ENCODE measurements at places on chromosomes 2 and 18.

- DNase-seq = no peak
Measured at GRCh38 chr2:158094487-158095092, 7.1 kb upstream of the UPP2 start.

DNA sequence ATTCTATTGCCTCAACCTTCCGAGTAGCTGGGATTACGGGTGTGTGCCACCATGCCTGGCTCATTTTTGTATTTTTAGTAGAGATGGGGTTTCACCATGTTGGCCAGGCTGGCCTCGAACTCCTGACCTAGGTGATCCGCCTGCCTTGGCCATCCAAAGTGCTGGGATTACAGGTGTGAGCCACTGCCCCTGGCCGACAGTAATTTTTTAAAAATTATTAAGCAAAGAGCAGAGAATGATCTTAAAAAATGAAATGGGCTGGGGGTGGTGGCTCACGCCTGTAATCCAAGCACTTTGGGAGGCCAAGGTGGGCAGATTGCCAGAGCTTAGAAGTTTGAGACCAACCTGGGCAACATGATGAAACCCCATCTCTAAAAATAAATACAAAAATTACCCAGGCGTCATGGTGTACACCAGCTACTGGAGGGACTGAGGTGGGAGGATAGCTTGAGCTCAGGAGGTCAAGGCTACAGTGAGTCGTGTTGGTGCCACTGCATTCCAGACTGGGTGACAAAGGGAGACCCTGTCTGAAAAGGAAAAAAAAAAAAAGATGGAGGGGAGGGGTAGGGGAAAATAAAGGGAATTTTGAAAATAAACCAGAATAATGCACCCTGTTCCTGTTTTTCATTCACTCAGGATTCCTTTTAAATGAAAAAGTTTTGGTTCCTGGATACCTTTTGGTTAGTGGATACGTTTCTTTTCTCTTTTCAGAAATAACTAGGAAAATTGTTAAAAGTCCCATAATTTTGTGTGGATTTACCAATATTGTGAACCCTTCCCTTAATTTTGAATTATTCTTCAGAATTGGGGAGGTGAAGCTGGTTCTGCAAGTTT lies 33.9 kb downstream of the MAP4K4 start:
- DNase-seq = no peak

- no peak for DNase-seq
Measured at GRCh38 chr2:191756761-191757160, 78.8 kb downstream of the NABP1 start.

- DNase-seq = no peak
Measured at GRCh38 chr18:22309191-22309590, 108.5 kb downstream of the CTAGE1 start.

- no peak for DNase-seq
Measured at GRCh38 chr2:177211169-177211568, 1.4 kb upstream of the HNRNPA3 start.

DNA sequence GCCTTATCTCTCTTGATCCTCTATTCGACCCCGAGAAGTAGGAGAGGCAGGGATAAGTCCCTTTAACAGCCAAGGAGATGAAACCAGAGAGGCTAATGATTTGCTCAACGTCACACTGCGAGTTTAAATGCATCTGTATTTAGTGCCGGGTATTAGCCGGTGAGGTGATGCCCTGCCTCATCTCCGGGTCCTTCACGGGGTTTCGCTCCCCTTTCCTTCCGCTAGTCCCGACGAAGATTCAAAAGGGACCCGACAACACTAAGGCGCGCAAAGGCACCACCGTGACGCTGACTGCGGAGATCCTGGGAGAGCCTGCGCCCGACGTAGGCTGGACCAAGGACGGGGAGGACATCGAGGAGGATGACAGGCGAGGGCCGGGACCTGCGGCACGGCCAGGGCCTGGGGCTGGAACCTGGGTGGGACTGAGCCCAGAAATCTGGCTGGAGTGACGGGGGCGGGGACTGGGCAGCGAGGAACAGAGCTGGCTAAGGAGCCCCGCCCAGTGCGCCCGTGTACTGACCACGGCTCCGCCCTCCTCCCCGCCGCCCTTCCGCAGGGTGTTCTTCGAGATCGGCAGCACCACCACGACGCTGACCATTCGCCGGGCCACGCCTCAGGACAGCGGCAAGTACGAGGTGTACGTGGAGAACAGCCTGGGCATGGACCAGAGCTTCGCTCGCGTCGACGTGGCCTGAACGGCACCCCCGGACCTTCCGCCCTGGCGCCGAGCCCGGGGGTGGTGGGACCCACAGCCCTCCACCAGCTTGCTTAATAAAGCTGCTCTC lies 1.0 kb upstream of the GMPPA start:
- no peak for DNase-seq

DNA sequence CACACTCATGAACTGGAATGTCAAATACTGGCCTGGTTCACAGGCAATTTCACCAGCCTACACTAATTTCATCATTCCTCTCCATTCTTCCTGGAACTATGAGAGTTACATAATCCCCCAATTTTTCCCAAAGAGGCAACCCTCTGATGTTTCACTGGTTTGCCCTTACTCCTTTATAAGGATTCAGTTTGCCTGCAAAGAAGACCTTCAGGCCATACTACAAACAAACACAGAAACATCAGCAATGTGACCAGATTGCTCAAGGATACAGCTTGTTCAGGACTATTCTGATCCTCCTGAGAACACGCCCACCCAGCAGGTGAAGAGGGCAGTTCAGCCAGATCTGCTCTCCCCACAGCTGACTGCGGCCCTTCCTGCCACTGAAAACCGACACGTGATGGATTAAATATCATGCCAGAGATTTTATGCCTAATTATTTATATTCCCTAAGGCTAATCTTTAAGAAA lies 215.5 kb downstream of the ETAA1 start:
- DNase-seq = no peak

- DNase-seq = no peak
Measured at GRCh38 chr18:74540652-74541421, 6.5 kb downstream of the CNDP1 start.

- no peak for DNase-seq
Measured at GRCh38 chr2:209472871-209473270, 49.0 kb downstream of the MAP2 start.

- no peak for DNase-seq
Measured at GRCh38 chr18:45662468-45662867, 47.2 kb downstream of the SLC14A2 start.

GRCh38 chr2:190547886-190548285 lies 13.4 kb upstream of the NEMP2 start:
- DNase-seq = no peak

DNA sequence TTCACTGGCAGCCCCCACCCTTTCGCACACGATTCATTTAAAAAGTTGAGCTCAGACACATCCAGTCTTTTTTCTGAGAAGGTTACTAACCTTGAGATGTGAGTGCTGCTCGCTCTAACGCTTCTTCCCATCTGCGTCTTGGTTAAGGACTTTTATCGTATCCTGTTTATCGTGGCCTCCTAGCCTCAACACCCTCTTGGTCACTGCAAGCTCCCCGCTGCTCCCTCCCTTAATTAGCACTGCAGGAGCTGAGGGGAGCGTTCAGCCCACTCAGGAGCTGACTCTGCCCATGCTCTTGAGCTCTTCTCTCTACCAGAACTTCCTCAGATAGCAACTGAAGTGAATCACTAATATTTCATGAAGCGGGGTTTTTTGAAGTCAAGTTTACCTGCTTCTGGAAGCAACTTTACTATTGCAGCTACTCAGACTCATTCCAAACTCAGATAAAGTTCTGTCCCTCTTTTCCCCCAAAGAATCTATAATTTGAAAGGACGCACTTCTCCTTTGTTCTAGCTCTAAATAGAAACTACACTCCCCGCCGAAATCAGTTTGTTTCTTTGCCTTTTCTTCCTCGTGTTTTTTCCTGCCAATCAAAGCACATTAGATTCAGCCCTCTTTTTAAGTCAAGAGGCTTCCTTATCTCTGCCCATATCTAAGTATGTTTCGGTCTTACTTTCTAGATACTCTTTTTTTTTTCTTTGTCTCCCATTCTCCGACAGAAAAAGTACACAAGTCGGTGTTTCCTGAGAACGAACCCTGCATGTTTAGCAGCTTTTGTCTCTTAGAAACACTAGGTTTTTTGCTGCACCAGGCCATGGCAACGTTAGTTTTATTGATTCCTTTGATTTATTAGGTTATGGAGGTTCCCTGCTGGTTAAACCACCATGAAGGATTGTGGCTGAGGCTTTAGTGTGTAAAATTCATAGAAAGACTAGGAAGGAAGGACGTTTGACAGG lies 9.3 kb upstream of the CD226 start:
- DNase-seq = no peak

GRCh38 chr2:207920721-207921120 lies 104.6 kb downstream of the PLEKHM3 start:
- no peak for DNase-seq

- DNase-seq = no peak
Measured at GRCh38 chr18:49893036-49893435, 79.7 kb upstream of the ACAA2 start.

- no peak for DNase-seq
Measured at GRCh38 chr2:185187421-185187820, 551.2 kb upstream of the FSIP2 start.

Data from activated CD4-positive, alpha-beta T cell treated with anti-CD3 and anti-CD28 coated beads, Interleukin-2, amount 50 U/mL, for 1 hour (primary cell).